NCI-H748 treated with DMSO at 0.1 percent for 48 hours (cell line): ENCODE measurements at places on chromosomes 4 and X.

- DNase-seq = no peak
These were observed 122.6 kb upstream of the BMPR1B start for GRCh38 chr4:94635177-94635576.

DNA sequence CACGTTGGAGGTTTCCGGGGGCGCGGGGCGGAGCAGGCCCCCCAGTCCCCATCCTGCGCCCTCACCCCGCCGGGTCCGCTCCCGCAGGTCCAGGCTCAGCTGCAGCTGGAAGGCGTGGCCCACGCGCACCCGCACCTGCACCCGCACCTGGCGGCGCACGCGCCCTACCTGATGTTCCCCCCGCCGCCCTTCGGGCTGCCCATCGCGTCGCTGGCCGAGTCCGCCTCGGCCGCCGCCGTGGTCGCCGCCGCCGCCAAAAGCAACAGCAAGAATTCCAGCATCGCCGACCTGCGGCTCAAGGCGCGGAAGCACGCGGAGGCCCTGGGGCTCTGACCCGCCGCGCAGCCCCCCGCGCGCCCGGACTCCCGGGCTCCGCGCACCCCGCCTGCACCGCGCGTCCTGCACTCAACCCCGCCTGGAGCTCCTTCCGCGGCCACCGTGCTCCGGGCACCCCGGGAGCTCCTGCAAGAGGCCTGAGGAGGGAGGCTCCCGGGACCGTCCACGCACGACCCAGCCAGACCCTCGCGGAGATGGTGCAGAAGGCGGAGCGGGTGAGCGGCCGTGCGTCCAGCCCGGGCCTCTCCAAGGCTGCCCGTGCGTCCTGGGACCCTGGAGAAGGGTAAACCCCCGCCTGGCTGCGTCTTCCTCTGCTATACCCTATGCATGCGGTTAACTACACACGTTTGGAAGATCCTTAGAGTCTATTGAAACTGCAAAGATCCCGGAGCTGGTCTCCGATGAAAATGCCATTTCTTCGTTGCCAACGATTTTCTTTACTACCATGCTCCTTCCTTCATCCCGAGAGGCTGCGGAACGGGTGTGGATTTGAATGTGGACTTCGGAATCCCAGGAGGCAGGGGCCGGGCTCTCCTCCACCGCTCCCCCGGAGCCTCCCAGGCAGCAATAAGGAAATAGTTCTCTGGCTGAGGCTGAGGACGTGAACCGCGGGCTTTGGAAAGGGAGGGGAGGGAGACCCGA, 14.0 kb downstream of the SHOX start:
- DNase-seq = no peak

DNA sequence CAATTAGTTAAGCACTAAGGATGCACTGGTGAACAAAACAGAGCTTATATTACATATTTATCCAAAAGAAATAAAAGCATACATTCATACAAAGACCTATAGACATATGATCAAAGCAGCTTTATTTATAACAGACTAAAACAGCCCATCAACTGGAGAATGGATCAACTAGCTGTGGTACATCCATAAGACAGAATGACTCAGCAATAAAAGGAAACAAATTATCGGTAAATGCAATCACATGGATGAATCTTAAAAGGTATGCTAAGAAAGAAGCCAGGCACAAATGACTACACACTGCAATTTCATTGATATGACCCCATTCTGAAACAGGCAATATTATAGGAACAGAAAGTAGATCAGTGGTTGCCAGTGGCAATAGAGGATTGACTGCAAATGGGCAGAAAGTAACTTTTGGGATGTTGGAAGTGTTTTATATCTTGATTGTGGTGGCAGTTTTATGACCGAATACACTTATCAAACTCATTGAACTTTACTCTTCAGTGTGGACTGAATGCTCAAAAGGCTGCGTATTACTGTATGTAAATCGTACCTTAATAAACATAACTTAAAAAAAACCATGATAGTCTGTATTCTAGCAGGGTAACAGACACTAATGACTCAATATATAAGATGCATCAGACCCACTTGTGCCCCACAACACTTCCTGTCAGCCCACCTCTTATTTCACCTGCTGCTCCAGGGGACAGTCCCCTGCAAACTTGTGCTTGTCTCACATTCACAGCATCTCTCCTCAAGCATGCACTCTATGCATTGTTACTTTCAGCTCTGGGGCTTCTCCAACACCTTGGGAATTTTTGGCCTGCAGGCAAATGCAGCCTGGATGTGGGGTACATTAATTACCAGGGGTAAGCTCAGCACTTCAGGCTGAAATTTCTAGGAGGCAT, 59.1 kb downstream of the MID1IP1 start:
- no peak for DNase-seq

GRCh38 chr4:169720529-169720928, 37.2 kb downstream of the HPF1 start:
- no peak for DNase-seq

DNA sequence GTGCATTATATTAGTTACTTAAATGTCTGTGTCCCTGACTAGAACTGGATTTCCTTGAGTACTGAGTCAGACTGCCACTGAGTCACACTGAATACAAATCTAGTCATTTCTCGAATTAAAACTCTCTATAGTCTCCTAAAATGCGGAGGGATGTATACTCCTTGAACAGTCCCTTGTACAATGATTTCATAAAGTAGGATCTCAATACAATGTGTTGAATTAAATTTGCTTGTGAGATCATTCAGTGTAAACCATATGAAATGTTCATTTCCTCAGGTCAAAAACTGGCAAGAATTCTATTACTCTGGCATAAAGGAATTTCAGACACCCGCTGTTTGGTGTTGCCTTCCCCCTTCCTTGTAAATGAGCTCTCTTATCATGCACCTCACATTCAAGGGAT, 17.5 kb upstream of the FAM241A start:
- no peak for DNase-seq

GRCh38 chr4:184644553-184645307, 4.5 kb downstream of the CASP3 start:
- no peak for DNase-seq

GRCh38 chr4:129246145-129246544, 150.2 kb downstream of the C4orf33 start:
- DNase-seq = peak; percentile 31

- no peak for DNase-seq
These were observed 51.5 kb downstream of the IL1RAPL1 start for GRCh38 chrX:28638775-28639174.

DNA sequence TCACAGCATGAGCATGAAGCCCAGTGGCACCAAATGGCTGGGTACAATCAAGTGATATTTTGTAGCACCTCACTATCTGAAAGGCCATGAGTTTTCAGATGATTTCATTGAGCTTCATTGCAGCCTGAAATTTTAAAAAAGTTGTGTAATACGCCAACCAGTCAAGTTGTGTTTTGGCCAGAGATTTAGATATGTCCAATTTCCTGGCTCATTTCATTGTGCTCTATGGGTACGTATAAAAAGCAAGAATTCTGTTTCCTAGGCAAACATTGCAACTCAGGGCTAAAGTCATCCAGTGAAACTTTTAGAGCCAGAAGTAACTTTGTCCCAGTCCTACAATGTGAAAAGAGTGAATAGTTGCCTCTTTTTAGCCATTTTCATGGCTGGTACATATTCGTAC, 212.5 kb downstream of the GC start:
- DNase-seq = no peak

DNA sequence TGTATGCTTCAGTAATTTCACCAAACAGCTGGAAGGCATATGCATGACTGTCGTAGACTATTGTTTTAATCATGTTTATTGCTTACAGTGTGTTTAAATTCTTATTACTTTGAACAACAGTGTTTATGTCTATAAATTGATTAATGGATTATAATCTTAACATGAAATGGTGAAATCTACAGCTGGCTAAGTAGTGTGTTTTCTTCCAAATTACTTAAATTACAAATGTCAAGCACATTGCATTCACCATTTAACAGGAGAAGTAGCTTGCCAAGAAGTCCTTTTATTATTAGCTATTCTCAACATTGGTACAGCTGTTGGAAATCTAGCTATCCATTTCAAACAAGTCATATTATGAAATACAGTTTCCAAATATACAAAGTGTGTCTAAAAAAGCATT, 849.3 kb upstream of the PCDH10 start:
- no peak for DNase-seq

- no peak for DNase-seq
These were observed 577.7 kb upstream of the GALNTL6 start for GRCh38 chr4:171235521-171235920.

DNA sequence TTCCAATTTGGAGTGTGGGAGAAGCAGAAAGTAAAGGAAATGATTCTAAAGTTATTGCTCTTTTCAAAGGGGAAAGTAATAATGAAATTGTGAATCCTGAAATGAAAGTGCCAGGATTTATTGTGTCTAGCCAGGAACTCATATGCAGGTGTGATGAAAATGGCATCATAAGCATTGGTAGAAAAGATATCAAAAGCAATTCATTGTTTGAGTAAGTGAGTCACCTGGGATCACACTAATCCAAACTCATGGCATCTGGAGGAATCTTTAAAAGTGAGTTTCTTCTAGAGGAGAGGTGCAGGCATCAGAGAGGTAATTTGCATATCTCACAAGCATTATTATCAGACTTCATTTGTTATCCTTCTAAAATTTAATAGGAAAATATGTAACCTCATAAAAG, 84.7 kb downstream of the LARP7 start:
- DNase-seq = no peak
